ENCODE measurements at places on chromosomes 12 and 14.

GRCh38 chr12:15562263-15562662, 226.9 kb downstream of the EPS8 start:
- DNase-seq, result no peak

DNA sequence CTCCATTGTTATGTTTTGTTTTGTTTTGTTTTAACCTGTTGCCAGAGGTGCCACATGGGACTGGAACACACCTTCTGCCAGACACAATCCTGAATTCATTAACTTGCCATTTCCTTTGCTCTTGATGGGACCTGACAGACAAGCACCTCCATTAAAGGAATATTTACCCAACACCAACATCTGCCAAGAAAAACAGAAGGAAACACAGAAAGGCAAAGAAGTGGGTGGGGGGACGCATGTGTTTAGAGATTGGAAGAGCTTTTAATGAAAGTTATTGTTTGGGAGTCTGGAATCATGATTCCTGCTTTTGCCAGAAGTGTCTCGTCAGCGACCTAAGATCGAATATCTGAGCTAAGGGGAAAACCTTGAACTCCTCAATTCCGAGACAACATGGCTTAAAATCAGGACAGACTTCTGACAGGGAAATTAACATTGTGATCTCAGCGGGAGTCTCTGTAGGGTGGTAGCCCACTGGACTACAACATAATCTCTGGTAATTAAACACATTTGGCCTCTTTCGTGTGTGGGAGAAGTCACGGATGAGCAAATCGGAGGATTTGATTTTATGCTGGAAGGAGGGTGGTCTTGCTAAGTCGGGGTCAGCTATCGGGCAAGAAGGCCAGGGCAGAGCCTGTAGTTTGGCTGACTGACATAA, 210.4 kb upstream of the FAR2 start:
- no peak for DNase-seq

GRCh38 chr12:59580050-59580449, 15.8 kb upstream of the SLC16A7 start:
- DNase-seq, result no peak

GRCh38 chr12:89351489-89352241, 636 bp downstream of the DUSP6 start:
- peak; percentile 20 for DNase-seq

DNA sequence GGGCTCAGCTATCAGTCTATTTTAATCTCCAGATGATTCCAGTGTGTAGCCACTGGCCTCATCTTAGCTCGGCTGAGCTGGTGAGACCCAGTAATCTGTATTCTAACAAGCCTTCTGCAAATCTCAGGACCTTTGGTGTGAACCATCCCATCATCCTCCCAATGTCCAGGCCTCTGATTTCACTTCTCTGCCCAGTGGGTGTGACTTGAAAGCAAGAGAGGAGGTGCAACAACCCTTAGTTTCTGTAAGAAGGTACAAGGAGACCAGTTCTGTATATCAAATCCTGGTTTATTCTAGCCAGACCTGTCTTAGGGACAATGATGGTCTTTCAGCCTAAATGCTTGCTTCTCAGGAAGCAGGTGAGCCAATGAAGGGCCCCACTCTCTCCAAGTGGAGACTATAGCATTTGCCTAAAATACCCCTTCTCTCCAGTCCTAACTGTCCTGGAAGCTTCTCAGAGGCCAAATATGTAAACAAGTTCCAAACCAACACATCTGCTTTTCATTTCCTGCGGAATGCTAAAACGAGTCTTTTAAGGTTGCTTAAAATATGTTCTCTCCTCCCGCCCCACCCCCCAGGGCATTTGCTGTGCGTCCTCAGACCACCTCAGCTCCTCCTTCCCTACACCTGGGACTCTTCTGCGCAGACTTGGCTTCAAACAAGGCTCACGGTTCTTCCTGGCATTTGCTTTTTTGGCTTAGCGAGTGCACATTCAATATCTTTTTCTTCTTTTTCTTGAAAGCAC, 78.4 kb upstream of the FUT8 start:
- DNase-seq, result no peak

GRCh38 chr12:117967512-117967911, 1.3 kb downstream of the KSR2 start:
- no peak for DNase-seq

DNA sequence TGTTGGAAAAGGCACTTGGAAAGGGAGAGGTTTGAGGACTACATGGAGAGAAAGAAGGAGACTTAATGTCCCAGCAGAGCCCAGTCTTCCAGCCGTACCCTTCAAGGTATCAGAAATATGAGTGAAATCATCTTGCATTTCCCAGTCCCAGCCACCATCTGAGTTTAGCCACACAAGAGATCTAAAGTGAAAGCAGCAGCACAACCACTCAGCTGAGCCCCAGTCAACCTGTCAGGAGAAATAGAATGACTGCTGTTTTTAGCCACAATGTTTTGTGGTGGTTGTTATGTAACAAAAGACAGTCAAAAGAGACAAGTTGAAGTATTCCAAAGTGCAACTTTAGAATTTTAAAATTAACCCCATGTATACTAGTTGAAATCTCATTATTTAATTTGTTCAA, 28.0 kb downstream of the DERA start:
- DNase-seq, result no peak

GRCh38 chr12:9319044-9319841, 111.0 kb upstream of the PZP start:
- no peak for DNase-seq

- DNase-seq, result peak; percentile 71
These were observed 21.7 kb downstream of the TMBIM6 start for GRCh38 chr12:49763006-49763591.

DNA sequence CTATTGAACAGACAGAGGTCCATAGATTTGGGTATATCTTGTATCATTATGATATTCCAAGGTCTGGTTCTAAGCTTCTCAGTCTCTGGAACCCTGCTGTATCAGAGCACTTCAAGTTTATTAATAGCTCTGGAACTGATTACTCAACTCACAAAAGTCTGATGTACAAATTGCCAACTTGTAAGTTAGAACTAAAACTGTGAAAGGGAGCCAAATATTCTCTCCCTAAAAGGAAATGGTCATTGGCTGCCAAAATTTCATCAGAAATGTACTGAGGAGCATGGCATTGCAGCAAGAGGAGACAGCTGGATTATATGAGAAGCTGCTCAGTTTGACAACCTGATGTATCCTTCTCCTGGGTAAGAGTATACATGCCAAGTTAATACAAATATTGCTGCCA, 828.8 kb upstream of the SEL1L start:
- DNase-seq, result no peak

GRCh38 chr12:107461222-107461975, 224.2 kb upstream of the PWP1 start:
- DNase-seq, result no peak

- DNase-seq, result no peak
These were observed 1303.0 kb downstream of the LRFN5 start for GRCh38 chr14:42909659-42910058.

- peak; percentile 30 for DNase-seq
These were observed 53.6 kb downstream of the SLC25A47 start for GRCh38 chr14:100376751-100377171.

DNA sequence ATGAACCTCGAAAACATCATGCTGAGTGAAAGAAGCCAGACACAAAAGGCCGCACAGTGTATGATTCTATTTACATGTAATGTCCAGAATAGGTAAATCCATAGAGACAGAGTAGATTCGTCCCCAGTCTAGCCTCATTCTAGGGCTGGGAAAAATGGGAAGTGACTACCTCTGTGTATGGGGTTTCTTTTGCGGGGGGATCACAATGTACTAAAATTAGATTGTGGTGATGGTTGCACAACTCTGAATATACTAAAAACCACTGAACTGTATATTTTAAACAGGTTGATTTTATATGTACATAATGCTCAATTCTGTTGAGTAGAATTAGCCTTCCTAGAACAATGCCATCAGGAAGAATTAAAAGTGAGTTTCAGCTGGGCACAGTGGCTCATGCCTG, 6.3 kb upstream of the RILPL2 start:
- no peak for DNase-seq

- DNase-seq, result no peak
These were observed 9.1 kb upstream of the KRT80 start for GRCh38 chr12:52200781-52201450.

DNA sequence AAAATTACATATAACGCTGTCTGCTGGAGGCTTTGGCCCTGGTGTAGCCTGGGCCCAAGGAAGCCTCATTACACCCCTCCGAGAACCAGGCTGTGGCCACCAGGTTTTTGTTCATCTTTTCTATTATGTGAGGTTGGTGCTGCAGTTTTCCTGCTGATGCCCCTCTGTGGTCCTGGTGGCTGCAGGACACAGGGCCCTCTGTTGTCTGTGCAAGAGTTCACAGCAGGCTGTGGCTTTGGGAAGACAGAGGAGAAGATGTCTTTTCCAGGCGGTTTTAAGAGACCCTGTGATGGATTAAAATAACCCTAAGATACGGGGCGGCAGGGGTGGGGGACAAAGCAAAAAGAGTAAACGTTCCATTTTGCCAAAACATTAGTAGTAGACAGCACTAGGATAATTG, 121.5 kb downstream of the ADGRD1 start:
- DNase-seq, result no peak

GRCh38 chr12:104494793-104495158, 38.0 kb downstream of the CHST11 start:
- no peak for DNase-seq

Data from hematopoietic multipotent progenitor cell treated with erythropoietin and hydrocortisone succinate and interleukin-3 and kit ligand, for 8 days (in vitro differentiated cells).